ENCODE measurements at places on chromosomes 11 and 22. TPM values are rescaled to one million over a fixed set of nuclear protein-coding genes. Genes with fewer than 3 reads are reported as not detected.
A peak's percentile ranks its signal among the peaks of the same experiment; 100 is the strongest.

- peak; percentile 69 for DNase-seq
- H3K4me3 ChIP-seq: no peak overlapping the region
- no peaks in the 10 kb centered on the region for H3K27me3 ChIP-seq
- no peaks in the 10 kb centered on the region for H3K4me1 ChIP-seq
- no peak overlapping the region for H3K27ac ChIP-seq
Observed at GRCh38 chr22:50613291-50613981, 12.8 kb downstream of the MAPK8IP2 start.

Gene XKR3
- not detected for total RNA-seq

- H3K36me3 ChIP-seq: no peaks in the 10 kb centered on the region
- no peaks in the 10 kb centered on the region for H3K4me1 ChIP-seq
- no peak for DNase-seq
- H3K27me3 ChIP-seq: no peaks in the 10 kb centered on the region
- no peak overlapping the region for H3K4me3 ChIP-seq
Observed at GRCh38 chr11:69531071-69531716, 49.7 kb downstream of the LINC01488 start.

DNA sequence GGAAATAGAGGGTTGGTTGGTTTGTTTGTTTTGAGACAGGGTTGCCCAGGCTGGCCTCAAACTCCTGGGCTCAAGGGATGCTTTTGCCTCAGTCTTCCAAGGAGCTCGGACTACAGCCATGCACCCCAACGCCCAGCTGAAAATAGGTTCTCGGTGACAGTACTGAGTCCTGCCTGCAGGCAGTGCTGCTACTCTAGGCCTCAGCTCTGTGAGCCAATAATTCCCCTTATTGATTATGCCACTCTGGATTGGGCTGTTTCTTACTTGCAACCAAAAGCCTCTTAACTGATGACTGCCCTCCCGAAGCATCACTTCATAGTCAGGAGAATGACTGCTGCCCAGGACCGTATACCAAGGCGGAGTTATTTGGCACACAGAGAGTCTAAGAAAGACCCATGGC, 1.2 kb upstream of the C11orf16 start:
- no peak overlapping the region for H3K27ac ChIP-seq
- no peak overlapping the region for H3K4me3 ChIP-seq
- peaks cover 4% of the 10 kb centered on the region for H3K4me1 ChIP-seq
- no peaks in the 10 kb centered on the region for H3K27me3 ChIP-seq
- no peak for DNase-seq

- no peak overlapping the region for H3K4me3 ChIP-seq
- DNase-seq: no peak
Observed at GRCh38 chr22:20792966-20793728, 19.2 kb downstream of the SERPIND1 start.

Gene BCO2
- 13.2 TPM for total RNA-seq

GRCh38 chr11:110317516-110317932, 21.1 kb upstream of the RDX start:
- H3K27me3 ChIP-seq: no peaks in the 10 kb centered on the region
- H3K4me1 ChIP-seq: peaks cover 16% of the 10 kb centered on the region
- no peak overlapping the region for H3K27ac ChIP-seq
- no peak overlapping the region for H3K4me3 ChIP-seq
- DNase-seq: no peak

GRCh38 chr11:44968510-44968909, 17.8 kb upstream of the TP53I11 start:
- no peaks in the 10 kb centered on the region for H3K27me3 ChIP-seq
- no peak overlapping the region for H3K27ac ChIP-seq
- H3K4me1 ChIP-seq: peaks cover 15% of the 10 kb centered on the region
- H3K4me3 ChIP-seq: no peak overlapping the region
- no peaks in the 10 kb centered on the region for H3K36me3 ChIP-seq
- no peak for DNase-seq

Gene SHISAL1
- total RNA-seq: 1.9 TPM

DNA sequence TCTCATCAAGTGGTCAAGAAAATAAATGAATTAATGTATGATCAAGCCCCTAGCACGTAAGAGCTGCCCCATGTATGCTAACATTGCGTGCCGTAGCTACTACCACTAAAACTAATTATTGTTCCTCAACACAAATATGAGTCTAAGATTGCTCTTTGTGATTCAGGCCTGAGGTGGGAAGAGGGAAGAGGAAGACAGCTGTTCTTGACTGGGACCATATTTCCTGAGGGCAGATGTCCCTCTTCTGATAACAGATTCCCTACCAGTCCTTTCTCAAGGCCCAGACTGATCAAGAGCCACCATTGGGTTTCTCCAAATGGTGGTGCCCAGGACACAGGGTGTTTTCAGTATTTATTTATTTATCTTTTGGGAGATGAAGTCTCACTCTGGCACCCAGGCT, 87.2 kb upstream of the CADM1 start:
- H3K4me1 ChIP-seq: no peaks in the 10 kb centered on the region
- no peaks in the 10 kb centered on the region for H3K36me3 ChIP-seq
- no peak overlapping the region for H3K4me3 ChIP-seq

GRCh38 chr11:100774132-100774531, 87.0 kb downstream of the ARHGAP42 start:
- DNase-seq: no peak
- H3K4me1 ChIP-seq: no peaks in the 10 kb centered on the region
- no peak overlapping the region for H3K27ac ChIP-seq
- H3K36me3 ChIP-seq: no peaks in the 10 kb centered on the region
- H3K4me3 ChIP-seq: no peak overlapping the region

GRCh38 chr11:118076754-118077281, at the start of gene TMPRSS4:
Gene TMPRSS4, plus strand, starts transcription at chr11:118077078. Its CDS starts 225 bp downstream, at chr11:118077303.
- H3K27ac ChIP-seq: peak within 1 kb of the TSS; percentile 60
- peaks cover 6% of the 10 kb centered on the region for H3K4me1 ChIP-seq
- no peak within 1 kb of the TSS for H3K4me3 ChIP-seq
- DNase-seq: peak; percentile 91
- H3K36me3 ChIP-seq: no peaks in the 10 kb centered on the region
- H3K27me3 ChIP-seq: no peaks in the 10 kb centered on the region

GRCh38 chr11:35348898-35349687, 70.3 kb downstream of the SLC1A2 start:
- no peaks in the 10 kb centered on the region for H3K4me1 ChIP-seq
- H3K27me3 ChIP-seq: no peaks in the 10 kb centered on the region
- no peak overlapping the region for H3K4me3 ChIP-seq
- DNase-seq: no peak
- H3K36me3 ChIP-seq: no peaks in the 10 kb centered on the region

- DNase-seq: no peak
- no peaks in the 10 kb centered on the region for H3K27me3 ChIP-seq
- H3K4me3 ChIP-seq: no peak overlapping the region
- no peak overlapping the region for H3K27ac ChIP-seq
Observed at GRCh38 chr22:46132830-46133587, 17.3 kb upstream of the PPARA start.

Gene OR56A1
- not detected for total RNA-seq

GRCh38 chr22:19775496-19776325, 15.1 kb downstream of the TBX1 start:
- no peaks in the 10 kb centered on the region for H3K27me3 ChIP-seq
- H3K36me3 ChIP-seq: no peaks in the 10 kb centered on the region
- DNase-seq: no peak
- H3K4me3 ChIP-seq: no peak overlapping the region
- no peak overlapping the region for H3K27ac ChIP-seq
- H3K4me1 ChIP-seq: no peaks in the 10 kb centered on the region

Gene TRIM66
- total RNA-seq: 9.3 TPM

GRCh38 chr22:38300197-38300945, 16.9 kb downstream of the CSNK1E start:
- DNase-seq: no peak
- H3K27me3 ChIP-seq: no peaks in the 10 kb centered on the region
- H3K4me3 ChIP-seq: no peak overlapping the region
- H3K27ac ChIP-seq: peak overlapping the region; percentile 47

Gene TMEM191B
- 0.88 TPM for total RNA-seq

GRCh38 chr22:37501610-37502341, 15.6 kb upstream of the MFNG start:
- H3K4me1 ChIP-seq: peaks cover 22% of the 10 kb centered on the region
- H3K36me3 ChIP-seq: no peaks in the 10 kb centered on the region
- DNase-seq: no peak

Gene PLAAT5
- total RNA-seq: 0.78 TPM

- no peaks in the 10 kb centered on the region for H3K27me3 ChIP-seq
- no peak for DNase-seq
- no peak overlapping the region for H3K4me3 ChIP-seq
- peaks cover 42% of the 10 kb centered on the region for H3K36me3 ChIP-seq
- H3K4me1 ChIP-seq: no peaks in the 10 kb centered on the region
- no peak overlapping the region for H3K27ac ChIP-seq
Observed at GRCh38 chr11:112000703-112001102, 24.5 kb upstream of the DLAT start.

DNA sequence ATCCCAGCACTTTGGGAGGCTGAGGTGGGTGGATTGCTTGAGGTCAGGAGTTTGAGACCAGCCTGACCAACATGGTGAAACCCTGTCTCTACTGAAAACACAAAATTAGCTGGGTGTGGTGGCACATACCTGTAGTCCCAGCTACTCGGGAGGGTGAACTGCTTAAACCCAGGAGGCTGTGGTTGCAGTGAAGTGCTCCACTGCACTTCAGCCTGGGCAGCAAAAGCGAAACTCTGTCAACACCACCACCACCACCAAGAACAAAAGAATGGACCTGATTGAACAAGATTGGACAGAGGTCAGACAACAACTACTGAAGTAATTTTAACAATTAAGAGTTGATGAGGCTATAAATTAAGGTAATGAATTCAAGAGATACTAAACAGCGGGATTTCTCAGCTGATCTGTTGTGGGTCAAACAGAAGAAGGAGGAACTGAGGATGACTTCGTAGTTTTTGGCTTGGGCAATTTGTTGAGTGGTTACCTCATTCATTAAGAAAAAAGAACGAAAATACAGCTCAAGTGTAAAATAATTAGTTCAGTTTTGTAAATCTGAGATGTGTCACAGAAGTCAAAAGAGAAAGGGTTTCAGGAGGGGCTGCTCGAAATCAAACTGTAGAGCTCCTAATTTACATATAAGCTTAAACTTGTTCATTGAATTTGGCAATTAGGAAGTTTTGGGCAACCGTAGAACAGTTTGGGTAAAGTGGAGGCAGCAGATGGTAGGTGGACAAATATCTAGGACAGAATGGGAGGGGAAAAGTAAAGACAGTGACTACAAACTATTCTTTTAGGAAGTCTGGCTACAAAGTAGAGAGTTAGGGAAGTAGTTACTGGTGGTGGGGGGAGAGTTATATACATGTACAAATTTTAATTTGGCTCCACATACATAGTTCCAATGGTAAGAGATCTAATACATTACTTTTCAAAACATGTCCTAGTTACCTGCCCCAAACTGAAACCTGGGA, 4.5 kb downstream of the IL18 start:
- no peaks in the 10 kb centered on the region for H3K27me3 ChIP-seq
- H3K27ac ChIP-seq: no peak overlapping the region

Gene OTOG
- not detected for total RNA-seq

DNA sequence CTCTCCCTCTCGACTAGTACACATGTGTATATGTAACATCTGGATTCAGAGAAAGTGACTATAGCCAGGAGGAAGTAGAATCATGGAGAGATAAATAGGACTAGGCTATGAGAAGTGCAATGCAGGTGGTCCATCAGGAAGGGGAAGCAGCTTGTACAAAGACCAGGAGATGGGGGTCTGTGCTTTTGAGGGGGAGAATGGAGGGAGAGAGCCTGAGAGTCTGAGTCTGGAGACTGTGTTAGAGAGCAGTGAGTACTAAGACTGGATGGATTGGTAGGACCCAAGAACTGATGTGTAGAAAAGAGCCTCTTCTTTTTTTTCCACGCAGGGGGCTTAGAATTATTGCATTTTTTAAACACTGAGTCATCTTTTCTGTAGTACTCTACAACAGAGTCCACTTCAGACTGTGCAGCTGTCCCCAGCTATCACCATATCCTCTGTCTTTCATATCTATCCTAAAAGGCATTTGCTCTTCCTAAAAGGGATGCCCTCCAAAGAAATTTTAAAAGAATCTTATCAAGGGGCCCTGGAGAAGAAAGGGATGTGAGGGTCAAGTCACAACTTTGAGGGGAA, 80.4 kb downstream of the BDNF start:
- no peak for DNase-seq
- no peak overlapping the region for H3K27ac ChIP-seq
- no peak overlapping the region for H3K4me3 ChIP-seq
- H3K27me3 ChIP-seq: no peaks in the 10 kb centered on the region

DNA sequence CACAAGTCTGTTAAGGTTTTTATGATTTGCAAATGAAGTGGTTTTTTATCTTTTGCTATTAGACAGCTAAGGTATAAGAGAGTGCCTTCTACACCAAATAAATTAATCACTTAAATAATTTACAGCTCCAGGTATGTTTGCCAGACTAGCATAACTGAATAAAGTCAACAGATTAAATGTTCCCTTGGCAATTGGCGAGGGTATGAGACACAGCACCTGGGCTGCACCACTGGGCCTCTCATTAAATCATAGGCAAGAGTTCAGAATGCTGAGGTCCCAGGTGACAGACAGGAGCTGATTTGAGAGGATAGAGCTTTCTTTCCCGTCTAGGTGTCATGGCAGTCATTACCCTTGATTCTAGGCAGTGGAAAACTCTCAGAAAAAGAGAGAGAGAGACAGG, 62.6 kb upstream of the WT1 start:
- no peaks in the 10 kb centered on the region for H3K36me3 ChIP-seq
- H3K27me3 ChIP-seq: no peaks in the 10 kb centered on the region
- no peak for DNase-seq
- H3K27ac ChIP-seq: no peak overlapping the region
- H3K4me3 ChIP-seq: no peak overlapping the region

GRCh38 chr22:49950396-49950994, 10.1 kb upstream of the PIM3 start:
- peak; percentile 26 for DNase-seq
- peaks cover 84% of the 10 kb centered on the region for H3K4me1 ChIP-seq
- no peaks in the 10 kb centered on the region for H3K36me3 ChIP-seq
- no peak overlapping the region for H3K4me3 ChIP-seq

DNA sequence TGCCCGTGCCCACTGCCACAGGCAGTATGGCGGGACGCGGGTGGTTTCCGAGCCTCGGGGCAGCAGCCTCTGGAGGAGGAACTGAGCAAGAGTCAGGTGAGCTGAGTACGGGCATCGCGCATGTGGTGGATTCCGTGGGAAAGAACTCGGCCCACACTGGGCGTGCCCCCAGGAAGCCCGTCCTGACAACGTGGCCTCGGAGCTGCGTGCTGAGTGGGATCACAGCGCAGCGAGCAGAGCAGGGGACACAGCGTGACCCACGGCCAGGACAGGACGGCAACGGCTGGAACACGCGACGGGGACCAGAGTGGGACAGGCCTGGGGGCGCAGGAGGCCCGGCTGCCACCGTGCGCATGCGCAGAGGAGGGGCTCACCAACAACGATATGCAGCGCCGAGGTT, 36.8 kb downstream of the CERK start:
- H3K27me3 ChIP-seq: no peaks in the 10 kb centered on the region
- DNase-seq: no peak
- peaks cover 43% of the 10 kb centered on the region for H3K36me3 ChIP-seq
- H3K27ac ChIP-seq: no peak overlapping the region

Gene TEAD1
- total RNA-seq: 94.7 TPM

Gene TEX12
- total RNA-seq: not detected

- H3K27me3 ChIP-seq: no peaks in the 10 kb centered on the region
- H3K27ac ChIP-seq: no peak overlapping the region
- H3K4me1 ChIP-seq: no peaks in the 10 kb centered on the region
- H3K36me3 ChIP-seq: no peaks in the 10 kb centered on the region
- peak; percentile 20 for DNase-seq
Observed at GRCh38 chr11:35539781-35540281, 14.4 kb upstream of the PAMR1 start.

- no peak overlapping the region for H3K4me3 ChIP-seq
- DNase-seq: no peak
- H3K4me1 ChIP-seq: peaks cover 42% of the 10 kb centered on the region
- H3K27ac ChIP-seq: no peak overlapping the region
- H3K36me3 ChIP-seq: no peaks in the 10 kb centered on the region
Observed at GRCh38 chr11:102472127-102472526, 19.6 kb upstream of the TMEM123 start.
